Femur (tissue), 1 donor: ENCODE measurements at places on chromosomes 13 and 19.

GRCh38 chr13:31441800-31442510 is 242.2 kb downstream of the B3GLCT start:
- peak; percentile 62 for DNase-seq

DNA sequence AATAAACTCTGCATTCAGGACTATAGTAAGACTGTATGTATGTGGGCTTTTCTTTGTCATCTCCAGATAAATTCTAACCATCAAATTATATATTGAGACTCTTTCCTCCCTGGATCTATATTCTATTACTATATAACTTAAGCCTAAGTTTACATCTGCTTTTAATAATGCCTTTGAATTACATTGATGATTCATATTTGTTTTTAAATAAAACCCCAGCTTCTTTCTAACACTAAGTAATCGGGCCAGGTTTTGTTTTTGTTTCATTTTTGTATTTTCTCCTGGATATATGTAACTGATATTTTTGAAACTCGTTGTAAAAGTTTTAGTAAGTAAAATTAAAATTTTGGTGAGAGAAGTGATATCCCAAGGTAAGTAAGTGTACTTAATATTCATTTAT is 1599.1 kb downstream of the PCDH9 start:
- no peak for DNase-seq

DNA sequence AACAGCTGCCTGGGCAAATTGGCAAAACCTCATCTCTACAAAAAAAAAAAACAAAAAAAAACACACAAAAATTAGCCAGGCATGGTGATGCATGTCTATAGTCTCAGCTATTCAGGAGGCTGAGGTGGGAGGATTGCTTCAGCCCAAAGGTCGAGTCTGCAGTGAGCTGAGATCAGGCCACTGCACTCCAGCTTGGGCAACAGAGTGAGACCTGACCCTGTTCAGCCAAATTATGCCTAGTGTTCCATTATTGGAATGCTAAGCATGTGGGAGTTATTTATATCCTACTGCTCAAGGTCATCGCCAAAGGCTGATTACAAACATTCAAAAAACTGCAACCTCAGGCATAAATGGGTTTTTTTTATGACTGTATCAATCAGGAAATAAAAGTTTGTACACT is 1251.0 kb upstream of the PCDH9 start:
- no peak for DNase-seq

DNA sequence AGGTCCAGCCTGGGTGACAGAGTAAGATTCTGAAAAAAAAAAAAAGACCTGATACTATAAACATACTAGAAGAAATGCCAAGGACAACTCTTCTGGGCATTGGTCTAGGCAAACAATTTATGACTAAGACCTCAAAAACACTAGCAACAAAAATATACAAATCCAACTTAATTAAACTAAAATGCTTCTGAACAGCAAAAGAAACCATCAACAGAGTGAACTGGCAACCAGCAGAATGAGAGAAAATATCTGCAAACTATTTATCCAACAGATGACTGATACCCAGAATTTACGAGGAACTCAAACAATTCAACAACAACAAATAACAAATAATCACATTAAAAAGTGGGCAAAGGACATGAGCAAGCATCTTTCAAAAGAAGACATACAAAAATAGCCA is 26.8 kb upstream of the GPC6 start:
- no peak for DNase-seq

- no peak for DNase-seq
Observed at GRCh38 chr13:23776698-23777574, 112.3 kb downstream of the MIPEP start.

DNA sequence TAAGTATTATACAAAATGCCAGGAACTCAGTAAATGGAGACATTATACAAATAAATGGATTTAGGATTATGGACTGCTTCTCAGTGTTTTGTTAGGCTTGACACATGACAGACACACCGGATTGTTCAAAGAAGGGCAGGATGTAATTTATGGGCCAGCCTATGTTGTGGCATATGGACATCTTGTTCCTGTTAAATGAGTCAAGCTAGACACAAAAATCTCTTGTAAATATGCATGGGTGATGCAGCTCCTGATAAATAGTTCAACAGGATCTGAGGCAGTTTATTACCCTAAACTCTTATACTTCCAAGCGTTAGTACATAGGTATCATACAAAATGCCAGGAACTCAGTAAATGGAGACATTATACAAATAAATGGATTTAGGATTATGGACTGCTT is 502.3 kb downstream of the TBC1D4 start:
- no peak for DNase-seq

- DNase-seq: peak; percentile 72
Observed at GRCh38 chr19:8366961-8367326, 3.0 kb downstream of the ANGPTL4 start.

DNA sequence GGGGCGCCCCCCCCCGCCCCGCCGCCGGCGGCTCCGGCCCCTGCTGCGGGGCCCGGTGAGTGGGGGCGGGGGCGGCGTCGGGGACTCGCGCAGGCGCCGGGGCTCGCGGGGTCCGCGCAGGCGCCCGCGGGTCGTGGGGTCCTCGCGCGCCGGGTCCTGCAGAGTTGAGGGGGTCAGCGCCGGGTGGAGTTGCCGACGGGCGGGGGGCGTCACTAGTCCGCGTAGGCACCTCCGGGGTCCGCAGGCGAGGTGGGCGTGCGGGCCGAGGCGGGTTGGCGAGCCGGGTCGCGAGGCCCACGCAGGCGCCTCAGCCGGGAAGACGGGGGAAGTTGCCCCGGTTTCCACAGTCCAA is 365 bp downstream of the PPP6R1 start:
- no peak for DNase-seq

DNA sequence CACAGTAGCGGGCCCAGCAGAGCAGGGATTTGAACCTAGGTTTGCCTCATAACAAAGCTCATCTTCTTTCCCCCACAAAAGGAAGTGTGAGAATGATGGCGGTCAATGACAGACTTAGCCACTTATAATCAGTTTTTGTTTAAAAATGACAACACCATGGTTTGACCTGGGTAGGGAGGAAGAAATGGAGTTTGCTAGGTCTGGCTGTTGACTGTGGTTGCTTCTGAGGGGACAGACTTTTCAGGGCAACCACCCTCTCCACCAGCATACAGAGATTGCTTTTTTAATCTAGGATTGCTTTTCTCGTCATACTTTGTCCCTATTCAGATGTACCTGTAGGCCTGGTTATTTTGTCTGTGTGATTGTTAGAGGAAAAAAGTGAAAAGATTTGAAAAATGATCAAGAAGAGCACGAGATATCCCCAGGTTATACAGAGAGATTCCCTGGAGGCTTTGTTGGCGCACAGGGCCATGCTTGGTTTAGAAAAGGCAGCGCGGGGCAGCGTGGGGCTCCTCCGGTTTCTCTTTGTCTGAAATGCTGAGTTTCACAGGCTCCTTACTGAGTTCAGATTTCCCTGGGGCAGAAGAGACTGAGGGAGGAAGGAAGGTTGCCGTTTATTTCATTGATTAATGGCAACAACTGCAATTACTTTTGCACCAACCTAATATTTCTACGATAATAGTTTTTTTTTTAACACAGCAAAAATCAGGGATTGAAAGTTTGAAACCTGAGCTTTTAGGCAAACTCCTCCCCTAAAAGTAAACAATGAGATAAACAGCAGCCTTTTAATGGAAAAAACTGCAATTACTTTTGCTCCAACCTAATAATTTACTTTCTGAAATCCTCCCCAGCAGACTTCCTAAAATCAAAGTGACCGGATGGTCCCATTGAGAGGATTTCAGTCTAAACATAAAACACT is 97.0 kb upstream of the RNF113B start:
- DNase-seq: no peak

- no peak for DNase-seq
Observed at GRCh38 chr13:89953581-89953980, 1393.9 kb upstream of the MIR17HG start.

DNA sequence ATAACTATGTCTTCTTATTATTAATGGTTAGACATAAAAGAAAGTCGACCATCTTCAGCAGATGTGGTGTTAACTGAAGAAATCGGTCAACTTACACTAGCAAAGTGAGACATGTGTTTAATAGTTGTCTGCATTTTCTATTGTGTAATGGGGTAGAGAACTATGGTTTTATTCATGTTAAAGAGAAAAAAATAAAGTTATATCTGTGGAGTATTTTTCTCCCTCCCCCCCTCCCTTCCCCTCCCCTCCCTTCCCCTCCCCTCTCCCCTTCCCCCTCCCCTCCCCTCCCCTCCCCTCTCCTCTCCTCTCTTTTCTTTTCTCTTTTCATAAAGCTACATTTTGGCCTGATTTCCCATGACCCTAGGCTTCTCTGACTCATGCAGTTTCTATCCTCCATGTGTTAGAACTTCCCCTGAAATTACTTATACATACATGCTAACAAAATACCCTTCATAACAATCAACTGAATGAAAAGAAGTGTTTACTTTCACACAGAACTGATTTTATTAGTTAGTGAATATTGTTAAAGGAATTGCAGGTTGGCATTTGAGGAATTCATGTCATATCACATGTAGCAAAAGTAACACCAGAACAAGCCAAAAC is 1431.0 kb upstream of the ATXN8OS start:
- DNase-seq: no peak

DNA sequence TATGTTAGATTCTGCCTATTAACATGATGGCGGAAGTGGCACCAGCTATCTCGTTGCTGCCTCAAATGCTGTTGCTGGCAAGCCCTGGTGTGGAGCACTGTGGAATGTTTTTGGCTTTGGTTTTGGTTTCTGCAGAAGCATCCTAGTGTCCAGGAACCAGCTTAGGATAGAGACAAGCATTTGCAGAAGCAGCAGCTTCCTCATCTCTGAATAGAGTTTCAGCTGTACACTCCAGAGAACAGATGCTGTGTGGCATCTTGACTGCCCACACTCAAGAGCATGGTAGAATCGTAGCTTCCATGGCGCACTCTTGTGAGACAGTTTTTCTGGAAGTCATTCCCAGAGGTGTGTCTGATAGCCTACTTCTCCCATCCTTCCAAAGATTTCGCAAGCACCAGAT is 145.3 kb upstream of the RXFP2 start:
- DNase-seq: no peak

DNA sequence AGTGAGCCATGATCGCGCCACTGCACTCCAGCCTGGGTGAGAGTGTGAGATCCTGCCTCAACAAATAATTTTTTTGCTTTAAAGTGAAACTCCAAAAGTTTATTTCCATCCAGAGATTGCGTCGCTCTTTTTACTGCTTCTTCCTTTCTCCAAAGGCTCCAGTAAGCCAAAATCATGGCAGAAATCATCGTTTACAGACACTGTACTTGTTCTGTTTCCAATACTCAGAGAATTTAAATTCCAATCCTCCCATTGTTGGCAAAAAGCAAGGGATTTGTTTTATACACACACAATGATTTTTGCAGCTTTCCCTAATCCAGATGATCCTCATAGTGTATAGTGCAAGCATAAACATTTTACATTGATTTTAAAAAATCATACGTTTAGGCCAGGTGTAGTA is 15.3 kb downstream of the FBXO27 start:
- DNase-seq: no peak

GRCh38 chr19:32294871-32295438 is 50.5 kb upstream of the ZNF507 start:
- no peak for DNase-seq

- no peak for DNase-seq
Observed at GRCh38 chr13:36436811-36437210, 4.5 kb downstream of the CCNA1 start.
